ENCODE measurements at places on chromosomes 3 and 15.
A peak's percentile ranks its signal among the peaks of the same experiment; 100 is the strongest.

DNA sequence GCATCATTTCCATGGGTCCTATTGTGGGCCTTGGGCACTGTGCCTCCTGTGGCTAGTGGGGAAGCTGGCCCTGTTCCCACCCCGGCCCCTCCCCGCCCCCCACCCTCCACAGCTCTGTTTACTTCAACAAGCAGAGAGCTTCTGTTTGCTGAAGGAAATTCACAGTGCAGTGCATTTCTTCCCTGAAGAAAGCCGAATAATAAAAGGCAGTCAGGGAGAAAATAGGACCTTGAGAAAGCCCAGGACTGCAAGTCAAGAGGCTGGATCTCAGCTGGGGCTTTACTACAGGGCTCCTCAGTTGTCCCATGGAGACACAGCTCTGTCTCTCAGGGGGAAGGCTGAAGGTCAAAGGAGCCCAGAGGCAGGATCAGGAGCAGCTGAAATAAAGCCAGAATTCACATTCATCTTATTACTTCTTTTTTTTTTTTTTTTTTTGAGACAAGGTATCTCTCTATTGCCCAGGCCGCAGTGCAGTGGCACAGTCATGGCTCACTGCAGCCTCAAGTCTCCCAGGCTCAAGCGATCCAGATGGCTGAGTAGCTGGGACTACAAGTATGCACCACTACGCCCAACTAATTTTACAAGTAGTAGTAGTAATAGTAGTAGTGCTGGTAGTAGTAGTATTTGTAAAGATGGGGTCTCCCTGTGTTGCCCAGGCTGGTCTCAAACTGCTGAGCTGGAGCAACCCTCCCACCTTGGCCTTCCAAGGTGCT, 33.0 kb upstream of the LACTB start:
- DNase-seq: no peak

DNA sequence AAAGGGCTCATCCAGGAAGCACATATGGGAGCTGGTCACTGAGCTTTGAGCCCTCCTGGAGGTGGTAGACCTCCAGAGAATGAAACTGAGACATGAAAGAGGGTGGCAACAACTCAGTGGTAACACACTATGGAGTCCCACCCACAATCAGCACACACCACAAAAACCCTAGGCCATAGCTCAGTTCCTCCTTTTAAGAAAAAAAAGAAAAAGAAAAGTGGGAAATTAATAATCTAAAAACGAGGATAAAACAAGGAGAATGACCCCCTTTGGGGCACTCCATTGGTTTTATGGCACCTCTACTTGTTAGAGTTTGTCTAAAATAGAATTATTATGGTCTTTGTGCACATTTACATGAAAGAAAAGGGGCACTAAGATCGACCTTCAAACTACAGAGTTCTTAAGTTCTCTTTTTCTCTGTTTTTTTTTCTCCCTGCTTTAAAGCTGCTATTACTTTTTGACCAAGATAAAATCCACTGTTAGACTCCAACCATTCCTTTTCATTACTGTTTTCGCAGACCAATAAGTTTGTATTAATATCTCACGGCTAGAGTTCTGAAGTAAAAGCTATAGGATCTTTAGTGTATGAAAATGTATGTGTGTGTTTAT, 40.2 kb upstream of the ZBTB20 start:
- peak; percentile 24 for DNase-seq

GRCh38 chr3:134496471-134497071, 10.7 kb downstream of the CEP63 start:
- peak; percentile 20 for DNase-seq

DNA sequence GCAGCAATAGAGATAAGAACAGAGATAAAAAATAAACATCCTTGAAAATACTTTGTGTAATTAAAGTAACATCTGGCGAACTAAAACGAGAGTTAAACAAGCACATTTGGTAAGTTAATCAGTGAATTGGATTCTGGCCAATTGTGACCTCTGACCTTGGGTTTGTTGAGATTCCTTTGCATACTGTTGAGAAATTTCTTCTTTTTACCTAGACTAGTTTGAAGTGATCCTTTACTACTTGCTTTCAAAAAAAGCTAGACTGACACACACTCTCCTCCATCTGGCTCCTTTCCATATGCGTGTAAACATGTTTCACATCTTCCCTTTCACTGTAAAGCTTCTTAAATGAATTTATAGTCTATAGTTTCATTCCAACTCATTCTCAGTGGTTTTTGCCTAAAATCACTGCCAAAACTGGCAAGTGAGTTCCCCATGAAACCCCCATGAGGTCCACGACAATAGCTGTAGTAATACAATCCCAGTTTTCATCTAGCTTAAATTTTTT, 17.3 kb upstream of the GBE1 start:
- no peak for DNase-seq

DNA sequence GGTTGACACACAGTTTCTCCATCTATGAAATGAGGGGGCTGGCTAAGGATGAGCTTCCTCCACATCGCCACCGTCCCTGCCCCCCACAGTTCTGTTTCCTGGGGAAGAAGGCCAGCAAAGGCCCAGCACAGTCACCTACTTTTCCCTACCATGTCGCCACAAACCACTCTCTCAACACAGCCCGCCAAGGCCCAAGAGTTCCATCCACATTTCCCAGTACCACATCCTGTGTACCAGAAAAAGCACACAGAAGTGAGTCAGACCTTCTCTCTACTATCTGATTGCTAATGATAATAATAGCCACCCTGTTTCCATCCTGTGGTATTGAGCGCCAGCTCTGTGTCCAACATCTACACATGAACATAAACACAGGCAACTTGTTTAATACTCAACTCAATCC, 30.3 kb upstream of the C15orf39 start:
- DNase-seq: peak; percentile 87

DNA sequence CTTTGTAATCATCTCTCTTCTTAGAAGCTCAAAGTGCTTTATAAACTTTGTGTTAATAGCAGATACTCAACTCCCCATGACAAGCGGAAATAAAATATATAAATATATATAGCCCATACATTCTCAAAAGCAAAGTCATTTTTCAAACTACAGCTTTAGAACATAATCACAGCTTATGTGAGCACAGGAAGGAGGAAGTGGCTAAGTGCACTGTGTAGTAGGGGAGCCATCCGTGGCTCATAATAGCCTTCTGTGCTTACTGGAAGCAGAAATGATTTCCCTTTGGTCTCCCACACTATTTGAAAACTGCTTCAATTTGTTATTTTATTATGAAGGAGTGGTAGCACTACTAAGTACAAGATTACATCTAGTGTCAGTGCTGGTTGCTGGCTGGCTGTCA, 151.4 kb upstream of the ARL6 start:
- no peak for DNase-seq

DNA sequence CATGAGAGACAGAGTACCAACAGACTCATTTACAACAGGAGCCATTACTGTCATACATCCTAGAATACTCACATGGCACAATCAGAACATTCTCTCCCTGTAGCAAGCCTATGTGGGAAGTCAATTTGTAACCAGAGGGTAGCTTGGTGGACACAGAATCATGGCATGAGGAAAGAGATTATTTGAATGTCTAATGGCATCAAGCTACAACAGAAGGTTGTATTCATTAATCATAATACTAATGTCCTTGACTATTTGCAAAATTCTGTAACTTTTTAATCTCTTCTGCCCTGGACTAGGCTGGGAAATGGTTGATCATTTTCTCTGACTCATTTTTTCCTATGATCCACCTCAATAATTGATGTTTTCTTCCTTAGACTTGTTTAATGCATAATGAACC, 345.2 kb upstream of the IL12A start:
- DNase-seq: no peak

- no peak for DNase-seq
These were observed 24.2 kb downstream of the RAB6B start for GRCh38 chr3:133871368-133872090.

GRCh38 chr15:97748576-97748975, 211.9 kb upstream of the ARRDC4 start:
- no peak for DNase-seq

GRCh38 chr3:23217872-23218554, 14.9 kb downstream of the UBE2E2 start:
- no peak for DNase-seq

GRCh38 chr15:44397869-44398268, 29.6 kb upstream of the CTDSPL2 start:
- DNase-seq: no peak

DNA sequence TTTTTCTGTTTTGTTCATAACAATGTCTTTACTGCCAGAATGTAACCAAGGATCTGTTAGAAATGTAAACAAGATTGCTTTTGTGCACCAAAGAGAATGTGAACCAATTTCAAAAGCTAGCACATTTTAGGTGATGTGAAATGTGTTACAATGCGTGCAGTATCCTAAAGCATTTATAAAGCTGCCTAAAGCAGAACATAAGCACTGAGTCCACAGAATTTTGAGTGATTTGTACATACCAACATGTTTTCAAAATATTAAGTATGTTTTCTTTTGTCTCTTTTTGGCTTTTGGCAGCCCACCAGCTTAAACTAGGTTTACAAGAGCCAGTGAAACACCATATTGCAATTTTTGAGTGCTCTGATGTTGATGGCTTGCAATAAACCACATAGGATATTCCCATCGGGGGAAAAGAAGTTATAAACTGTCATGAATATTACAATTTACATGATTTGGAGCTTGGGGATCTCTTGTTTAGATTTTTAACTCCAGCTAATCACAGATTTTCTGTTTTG, 364.0 kb downstream of the ZIC1 start:
- DNase-seq: no peak

- DNase-seq: no peak
These were observed 21.1 kb upstream of the GP9 start for GRCh38 chr3:129039271-129040038.

DNA sequence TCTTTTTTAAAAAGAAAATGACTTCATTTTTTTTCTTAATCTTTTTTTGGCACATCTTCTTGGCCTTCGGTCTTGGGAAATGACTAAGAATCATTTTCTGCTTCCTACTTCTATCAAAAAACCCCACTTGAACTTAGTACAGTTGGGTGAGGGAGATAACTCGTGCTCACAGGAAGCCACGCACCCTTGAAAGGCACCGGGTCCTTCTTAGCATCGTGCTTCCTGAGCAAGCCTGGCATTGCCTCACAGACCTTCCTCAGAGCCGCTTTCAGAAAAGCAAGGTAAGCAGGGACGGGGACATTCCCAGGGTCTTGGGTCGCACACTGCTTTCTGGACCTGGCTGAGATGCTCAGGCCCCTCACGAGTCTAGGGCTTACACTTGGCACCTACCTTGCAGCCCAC, at the start of gene CCR4:
CCR4 (plus strand) TSS at position 235 of the 402 bp plus-strand sequence. CDS start 1,779 bp downstream, outside the sequence.
- DNase-seq: no peak

DNA sequence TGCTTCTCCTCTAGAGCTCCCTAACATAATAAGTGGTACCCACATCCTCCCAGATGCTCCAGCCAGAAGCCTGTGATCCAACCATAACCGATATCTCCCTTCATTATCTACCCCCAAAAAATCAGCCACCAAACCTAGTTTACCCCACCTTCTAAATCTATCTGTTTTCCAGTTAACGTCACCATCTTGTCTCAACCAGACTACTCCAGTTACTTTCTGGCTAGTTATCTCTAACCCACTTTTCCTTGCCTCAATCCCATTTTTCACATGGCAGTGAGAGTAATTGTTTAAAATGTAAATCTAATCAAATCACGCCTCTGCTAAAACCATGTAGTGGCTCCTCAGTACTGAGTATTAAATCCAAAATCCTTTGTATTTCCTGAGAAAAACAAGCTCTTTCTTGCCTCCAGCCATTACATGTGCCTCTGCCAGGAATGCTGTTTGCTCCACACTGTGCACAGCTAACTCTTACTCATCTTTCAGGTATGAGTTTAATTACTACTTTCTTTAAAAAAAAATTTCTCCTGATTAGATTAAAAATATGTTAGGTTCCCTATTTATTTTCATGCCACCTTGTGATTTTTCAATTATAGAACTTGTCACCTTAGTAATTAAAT, 15.4 kb downstream of the CCDC54 start:
- DNase-seq: no peak

DNA sequence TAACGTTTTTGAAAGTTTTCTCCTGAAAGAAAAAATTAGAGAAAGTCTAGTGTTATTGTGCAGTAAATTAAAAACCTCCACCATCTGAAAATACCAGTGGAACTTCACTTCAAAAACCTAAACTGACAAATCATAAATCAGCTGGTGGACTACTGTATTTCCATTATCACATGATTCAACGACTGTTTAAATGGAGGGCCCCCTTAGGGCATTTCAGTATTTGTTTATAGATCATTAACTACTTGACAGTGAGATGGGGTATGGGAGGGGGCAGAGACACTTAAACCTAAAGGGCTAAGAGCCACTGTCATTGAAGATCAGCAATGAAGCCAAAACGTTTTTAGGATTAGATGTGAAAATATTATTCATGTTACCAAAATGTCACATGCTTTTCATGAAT, 8.8 kb upstream of the C15orf61 start:
- no peak for DNase-seq

- DNase-seq: no peak
These were observed 80.0 kb upstream of the SKOR1 start for GRCh38 chr15:67745073-67746006.

DNA sequence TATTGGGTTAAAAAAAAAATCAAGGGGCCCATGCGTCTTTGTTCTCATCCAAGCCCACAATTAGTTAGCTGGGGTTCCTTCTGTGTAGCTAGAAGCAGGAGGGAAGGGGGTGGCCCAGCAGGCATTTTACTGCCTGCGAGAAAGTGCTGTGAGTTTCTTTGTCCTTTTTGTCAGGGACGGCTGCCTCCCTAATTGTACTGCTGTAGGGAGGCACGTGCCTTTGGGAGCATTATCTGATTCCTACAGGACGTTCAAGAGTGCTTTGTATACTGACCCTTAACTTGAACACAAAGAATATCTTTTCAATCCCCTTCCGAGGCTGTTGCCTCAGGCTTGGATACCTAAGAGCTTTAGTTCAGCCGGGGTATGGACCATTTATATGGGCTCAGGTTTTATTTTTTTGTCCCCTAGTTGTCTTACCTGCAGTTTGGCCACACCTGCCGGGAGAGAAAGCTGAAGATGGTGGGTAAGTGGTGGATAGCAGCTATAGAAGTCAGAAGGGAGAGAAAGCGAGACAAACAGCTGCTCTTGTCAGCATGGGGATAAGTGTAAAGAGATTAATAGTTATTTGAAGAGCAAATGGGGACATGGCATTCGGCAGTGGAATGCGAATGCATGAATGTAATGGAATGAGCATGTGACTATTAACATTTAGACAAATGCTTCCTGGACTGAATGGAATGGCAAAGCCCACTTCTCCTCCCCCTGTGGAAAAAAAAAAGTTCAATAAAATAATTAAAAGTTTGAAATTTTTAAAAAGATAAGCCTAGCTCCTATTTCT, 175.2 kb downstream of the TP63 start:
- no peak for DNase-seq
